ENCODE measurements at places on chromosomes 7 and 10. TPM values are rescaled to one million over a fixed set of nuclear protein-coding genes. Genes with fewer than 3 reads are reported as not detected.

DNA sequence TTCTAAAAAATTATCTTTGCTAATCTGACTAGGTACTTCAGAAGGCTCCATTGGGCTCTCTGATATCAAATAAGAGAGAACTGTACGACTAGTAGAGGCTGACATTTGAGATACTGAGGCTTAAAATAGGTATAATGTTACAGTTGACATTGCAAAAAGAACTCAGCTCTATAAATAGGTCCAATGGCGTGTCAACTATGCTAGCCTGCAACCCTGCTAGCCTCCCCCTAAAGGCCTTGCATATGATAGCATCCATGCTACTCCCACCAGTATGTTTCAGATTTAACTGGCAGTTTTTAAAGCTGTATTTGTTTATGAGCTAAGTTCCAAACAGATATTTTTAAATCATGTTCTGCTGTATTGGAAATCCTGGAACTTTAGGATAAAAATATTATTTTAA lies at the start of gene PPP1R3A:
TSS of gene PPP1R3A (minus strand) at position 64 of the 400 bp plus-strand sequence. CDS start at position 51, 13 bp downstream.
- H3K4me1 ChIP-seq: no peaks in the 10 kb centered on the region
- no peak for DNase-seq
- no peak within 1 kb of the TSS for H3K4me3 ChIP-seq
- H3K27ac ChIP-seq: no peak within 1 kb of the TSS

- H3K27me3 ChIP-seq: no peaks in the 10 kb centered on the region
- H3K4me1 ChIP-seq: no peaks in the 10 kb centered on the region
- H3K4me3 ChIP-seq: no peak overlapping the region
- no peak overlapping the region for H3K27ac ChIP-seq
- DNase-seq: no peak
Observed at GRCh38 chr7:27697861-27698430, 35.3 kb upstream of the HIBADH start.

- H3K4me1 ChIP-seq: no peaks in the 10 kb centered on the region
- no peak overlapping the region for H3K27ac ChIP-seq
- H3K36me3 ChIP-seq: no peaks in the 10 kb centered on the region
- DNase-seq: no peak
Observed at GRCh38 chr7:84495128-84495527, 300.5 kb upstream of the SEMA3A start.

GRCh38 chr10:52212062-52212461 lies 102.0 kb upstream of the DKK1 start:
- H3K27ac ChIP-seq: no peak overlapping the region
- no peaks in the 10 kb centered on the region for H3K36me3 ChIP-seq
- DNase-seq: no peak
- no peaks in the 10 kb centered on the region for H3K27me3 ChIP-seq

DNA sequence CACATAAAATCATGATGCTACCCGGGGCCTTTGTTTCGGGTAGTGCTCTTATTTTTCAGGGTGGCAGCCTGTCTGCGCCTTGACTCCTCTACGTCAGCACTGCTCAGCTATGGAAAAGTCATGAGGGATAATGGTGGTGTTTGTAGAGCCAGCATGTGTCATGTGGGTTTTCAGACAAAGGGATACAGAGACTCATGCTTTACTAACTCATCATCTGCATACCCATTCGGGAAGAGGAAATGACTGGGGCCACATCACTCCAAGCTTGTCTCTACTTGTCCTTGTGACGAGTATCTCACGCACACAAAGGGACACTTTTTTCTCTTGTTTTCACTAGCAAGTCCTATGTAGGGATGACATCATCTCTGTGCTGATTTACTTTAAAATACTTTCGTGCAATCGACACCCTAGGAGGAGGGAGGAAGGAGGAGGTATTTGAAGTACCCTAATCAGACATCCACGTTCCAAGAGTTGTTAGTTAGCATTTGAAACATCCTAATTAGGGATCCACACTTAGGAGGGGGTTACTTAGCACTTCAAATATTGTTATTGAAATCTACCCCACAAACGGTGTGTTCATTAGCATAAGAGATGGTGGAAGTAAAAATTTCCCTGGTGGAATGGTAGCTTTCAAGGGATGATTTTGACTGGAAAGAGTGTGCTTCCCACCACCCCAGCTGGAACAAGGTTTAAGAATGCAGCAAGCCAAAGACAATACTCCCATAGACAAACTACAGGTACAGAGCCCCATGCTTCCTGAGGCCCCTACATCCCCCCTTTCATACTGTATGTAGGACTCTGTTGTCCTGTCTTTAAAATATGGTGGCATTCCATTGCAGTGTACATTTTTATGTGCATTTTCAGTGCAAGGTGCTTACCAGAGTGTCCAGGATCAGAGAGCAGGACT lies 52.0 kb downstream of the THNSL1 start:
- peak; percentile 71 for DNase-seq
- H3K4me1 ChIP-seq: peaks cover 5% of the 10 kb centered on the region
- no peak overlapping the region for H3K27ac ChIP-seq
- H3K27me3 ChIP-seq: peaks cover 12% of the 10 kb centered on the region
- no peaks in the 10 kb centered on the region for H3K36me3 ChIP-seq
- peak overlapping the region; percentile 12 for H3K4me3 ChIP-seq

DNA sequence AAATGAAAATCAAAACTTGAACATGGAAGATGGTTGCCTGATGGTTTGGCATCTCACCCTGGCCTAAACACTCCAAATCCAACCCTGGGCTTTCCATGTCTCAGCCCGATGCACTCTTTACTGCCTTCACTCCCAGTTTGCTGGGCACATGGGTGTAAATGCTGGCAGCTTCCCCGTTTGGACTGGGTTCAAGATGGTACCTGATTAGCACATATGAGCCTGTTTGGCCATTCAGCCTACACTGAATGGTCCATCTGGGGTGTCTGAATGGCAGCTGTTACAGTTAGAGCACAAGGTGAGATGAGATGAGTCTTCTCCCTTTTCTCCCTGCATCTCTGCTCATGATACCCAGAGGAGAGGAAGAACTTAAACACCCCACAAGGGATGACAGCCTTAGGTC lies 37.1 kb downstream of the ATXN7L1 start:
- H3K27me3 ChIP-seq: no peaks in the 10 kb centered on the region
- H3K27ac ChIP-seq: no peak overlapping the region
- no peak for DNase-seq
- peak overlapping the region; percentile 10 for H3K4me3 ChIP-seq

DNA sequence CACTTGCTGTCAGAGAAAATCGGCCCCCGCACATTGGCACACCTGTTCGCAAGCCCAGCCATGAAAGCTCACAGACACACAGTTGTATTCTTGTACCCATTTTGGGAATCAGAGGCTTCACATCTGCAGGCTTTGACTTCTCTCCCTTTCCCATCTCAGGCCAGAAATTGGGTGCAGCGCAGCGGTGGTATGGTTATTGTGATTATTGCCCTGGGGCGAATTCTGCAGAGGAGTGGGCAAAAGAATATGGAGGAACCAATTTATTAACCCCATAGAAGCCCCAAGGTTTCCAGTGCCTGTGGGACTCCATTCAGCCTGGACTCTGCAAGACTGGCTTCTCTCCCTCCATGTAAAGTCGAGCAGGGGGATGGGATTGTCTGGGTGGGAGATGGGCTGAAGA lies 14.0 kb downstream of the TLX1 start:
- no peaks in the 10 kb centered on the region for H3K4me1 ChIP-seq
- H3K36me3 ChIP-seq: no peaks in the 10 kb centered on the region
- H3K27me3 ChIP-seq: peaks cover 91% of the 10 kb centered on the region
- no peak for DNase-seq

GRCh38 chr10:107427016-107427415 lies 262.5 kb upstream of the SORCS1 start:
- no peak overlapping the region for H3K27ac ChIP-seq
- DNase-seq: no peak
- H3K4me1 ChIP-seq: no peaks in the 10 kb centered on the region
- H3K36me3 ChIP-seq: no peaks in the 10 kb centered on the region
- H3K27me3 ChIP-seq: no peaks in the 10 kb centered on the region

DNA sequence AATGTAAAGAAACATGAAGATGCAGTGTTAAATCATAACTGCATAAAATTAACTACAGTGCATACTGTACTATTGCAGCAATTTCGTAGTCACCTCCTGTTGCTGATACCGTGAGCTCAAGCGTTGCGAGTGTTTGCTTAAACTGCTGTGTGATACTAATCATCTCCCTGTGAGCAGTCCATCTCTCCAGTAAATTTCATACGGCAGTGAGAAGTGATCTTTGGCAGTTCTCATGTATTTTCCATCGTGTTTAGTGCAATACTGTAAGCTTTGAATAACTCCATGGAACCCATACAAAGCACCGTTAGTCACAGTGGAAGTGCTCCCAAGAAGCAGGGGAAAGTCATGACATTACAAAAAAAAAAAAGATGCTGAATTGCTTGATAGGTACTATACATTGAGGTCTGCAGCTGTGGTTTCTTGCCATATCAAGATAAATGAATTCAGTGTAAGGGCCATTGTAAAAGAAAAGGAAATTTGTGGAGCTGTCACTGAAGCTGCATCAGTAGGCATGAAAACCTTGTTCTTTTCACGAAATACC lies 360.4 kb downstream of the EXOC4 start:
- no peaks in the 10 kb centered on the region for H3K36me3 ChIP-seq
- no peak for DNase-seq
- H3K4me1 ChIP-seq: no peaks in the 10 kb centered on the region
- no peak overlapping the region for H3K27ac ChIP-seq
- no peaks in the 10 kb centered on the region for H3K27me3 ChIP-seq

- no peaks in the 10 kb centered on the region for H3K27me3 ChIP-seq
- no peak overlapping the region for H3K4me3 ChIP-seq
- no peaks in the 10 kb centered on the region for H3K4me1 ChIP-seq
- DNase-seq: no peak
- no peaks in the 10 kb centered on the region for H3K36me3 ChIP-seq
- no peak overlapping the region for H3K27ac ChIP-seq
Observed at GRCh38 chr7:31121601-31122000, 69.5 kb downstream of the ADCYAP1R1 start.

The PRLHR gene
- total RNA-seq: not detected

The LIPN gene
- total RNA-seq: not detected

The TMEM213 gene
- not detected for total RNA-seq

The FAM25A gene
- total RNA-seq: not detected

The SEMA3D gene
- 5.4 TPM for total RNA-seq

The IL2RA gene
- not detected for total RNA-seq
